ENCODE measurements at places on chromosomes 7 and 10.

DNA sequence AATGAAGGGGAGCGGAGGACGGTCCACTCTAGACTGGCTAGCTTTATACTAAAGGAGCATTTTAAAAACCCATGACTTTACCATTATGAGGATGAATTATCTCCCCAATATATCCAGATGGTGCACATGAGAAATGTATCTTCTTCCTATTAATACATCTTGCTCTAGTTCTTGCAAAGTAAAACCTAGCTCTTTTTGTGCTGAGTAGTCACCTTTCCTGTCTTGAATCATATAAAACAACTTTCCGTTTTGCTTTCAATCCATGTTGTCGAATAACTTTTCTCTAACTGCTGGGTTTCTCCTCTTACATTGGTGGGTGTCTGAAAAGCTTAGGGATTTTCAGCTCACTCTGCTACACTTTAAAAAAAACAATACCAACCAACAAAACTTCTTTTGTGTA is 96.3 kb upstream of the TAC1 start:
- no peak for DNase-seq

GRCh38 chr10:129552119-129552518 is 85.1 kb downstream of the MGMT start:
- no peak for DNase-seq

GRCh38 chr10:85333594-85333993 is 1005.2 kb downstream of the CCSER2 start:
- DNase-seq = no peak

GRCh38 chr7:94395141-94396036 is 694 bp downstream of the COL1A2 start:
- DNase-seq = no peak

GRCh38 chr10:27561334-27561733 is 57.2 kb downstream of the RAB18 start:
- no peak for DNase-seq

GRCh38 chr10:11320809-11321520 is 290.5 kb downstream of the USP6NL start:
- DNase-seq = no peak

- no peak for DNase-seq
These were observed 173.8 kb downstream of the TRIL start for GRCh38 chr7:28784171-28784902.

- no peak for DNase-seq
These were observed 133.1 kb downstream of the MAPK8 start for GRCh38 chr10:48439581-48440041.

DNA sequence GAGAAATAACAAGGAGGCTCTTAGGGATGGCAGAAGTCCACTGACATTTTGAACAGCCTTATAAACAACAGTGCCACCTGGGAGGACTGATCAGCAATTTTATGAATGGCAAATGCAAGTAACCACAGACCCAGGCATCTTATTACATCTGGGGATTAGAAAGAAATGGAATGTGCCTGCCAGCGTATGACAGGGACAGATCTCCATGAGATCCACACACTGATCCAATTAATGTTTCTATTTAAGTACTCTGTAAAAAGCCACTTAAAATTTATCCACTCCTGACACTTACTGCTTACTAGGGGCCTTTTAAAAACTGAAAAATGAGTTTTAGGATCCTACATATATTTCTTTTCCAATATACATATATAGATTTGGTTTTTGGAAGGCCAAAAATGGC is 28.6 kb downstream of the PARD3 start:
- DNase-seq = no peak

DNA sequence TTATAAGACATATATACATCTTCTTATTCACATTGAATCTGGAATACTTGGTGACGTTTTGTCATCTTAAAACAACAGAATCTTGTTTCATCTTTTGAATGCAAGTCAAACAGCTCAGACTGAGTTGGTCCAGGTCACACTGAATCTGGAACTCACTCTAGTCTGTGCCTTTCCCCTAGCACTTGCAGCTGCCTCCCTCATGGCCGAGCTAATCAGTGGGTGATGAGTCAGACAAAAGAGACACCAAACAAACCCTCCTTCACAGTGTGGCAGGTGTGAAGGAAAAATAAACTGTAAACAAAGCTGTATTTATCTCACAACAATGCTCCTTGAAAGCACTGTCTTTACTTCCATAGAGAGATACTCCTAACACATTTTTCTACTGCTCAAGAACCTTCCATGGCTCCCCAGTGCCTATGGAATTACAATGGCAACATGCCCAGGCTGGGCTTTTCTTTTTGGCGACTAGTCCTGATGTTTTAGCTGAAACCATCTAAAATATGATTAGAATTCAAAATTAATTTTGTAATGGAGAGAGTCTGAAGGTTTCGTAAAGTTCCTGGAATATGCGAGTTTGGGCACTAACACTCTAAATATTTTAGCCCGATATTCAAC is 140.0 kb downstream of the ZNF365 start:
- DNase-seq = no peak

GRCh38 chr10:48237259-48238250 is 36.9 kb downstream of the FRMPD2 start:
- no peak for DNase-seq

- peak; percentile 96 for DNase-seq
These were observed at the start of gene PURB for GRCh38 chr7:44885394-44886317. Gene PURB (minus strand): TSS chr7:44885530. CDS start chr7:44885348, 182 bp downstream.

- DNase-seq = peak; percentile 8
These were observed 240.2 kb upstream of the INHBA start for GRCh38 chr7:41943094-41943577.

DNA sequence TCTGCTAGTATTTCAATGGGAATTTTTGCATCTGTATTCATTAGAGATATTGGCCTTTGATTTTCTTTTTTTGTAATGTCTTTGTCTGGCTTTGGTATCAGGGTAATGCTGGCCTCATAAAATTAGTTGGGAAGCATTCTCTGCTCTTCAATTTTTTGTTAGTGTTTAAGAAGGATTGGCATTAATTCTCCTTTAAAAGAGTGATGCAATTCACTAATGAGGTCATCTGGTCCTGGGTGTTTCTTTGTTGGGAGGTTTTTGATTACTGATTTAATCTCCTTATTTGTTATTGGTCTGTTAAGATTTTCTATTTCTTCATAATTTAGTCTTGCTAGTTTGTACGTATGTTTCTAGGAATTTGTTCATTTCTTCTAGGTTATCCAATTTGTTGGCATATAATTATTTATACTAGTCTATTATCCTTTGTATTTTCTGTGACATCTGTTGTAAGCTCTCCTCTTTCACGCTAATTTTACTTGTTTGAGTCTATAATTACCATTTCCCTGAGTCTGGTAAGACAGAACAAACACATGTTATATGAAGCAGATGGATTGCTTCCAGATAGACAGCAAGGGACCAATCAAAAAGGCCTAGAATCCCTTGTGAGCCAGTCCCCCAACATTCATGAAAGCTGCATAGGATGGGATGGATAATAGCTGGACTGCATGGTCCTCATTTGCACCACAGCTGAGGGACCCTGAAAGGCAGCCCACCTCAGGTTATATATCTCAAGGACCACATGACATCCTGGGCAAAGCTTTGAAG is 54.4 kb downstream of the MTPAP start:
- no peak for DNase-seq

GRCh38 chr7:86950944-86951343 is 108.5 kb downstream of the ELAPOR2 start:
- DNase-seq = no peak

GRCh38 chr7:131409129-131409766 is 81.6 kb downstream of the MKLN1 start:
- no peak for DNase-seq

DNA sequence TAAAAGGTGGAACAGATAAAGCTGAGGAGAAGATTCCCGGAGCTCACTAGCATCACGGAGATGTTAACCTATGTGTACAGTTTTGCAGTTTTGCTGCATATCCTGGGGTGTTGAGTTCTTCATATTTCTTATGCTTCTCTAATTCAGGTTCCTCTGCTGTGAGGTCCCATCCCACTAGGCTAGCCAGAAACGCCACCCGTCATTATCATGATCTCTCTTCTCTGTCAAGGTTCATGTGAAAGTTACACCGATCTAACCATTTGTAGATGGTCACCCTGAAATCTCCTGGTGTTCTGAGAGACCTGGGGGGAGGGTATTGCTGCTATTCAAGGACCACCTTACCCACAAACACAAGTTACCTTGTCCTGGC is 136.3 kb downstream of the CCDC71L start:
- DNase-seq = no peak

GRCh38 chr10:108338146-108338545 is 1173.6 kb upstream of the SORCS1 start:
- no peak for DNase-seq

GRCh38 chr10:50388181-50388580 is 136.9 kb upstream of the ASAH2 start:
- DNase-seq = no peak

DNA sequence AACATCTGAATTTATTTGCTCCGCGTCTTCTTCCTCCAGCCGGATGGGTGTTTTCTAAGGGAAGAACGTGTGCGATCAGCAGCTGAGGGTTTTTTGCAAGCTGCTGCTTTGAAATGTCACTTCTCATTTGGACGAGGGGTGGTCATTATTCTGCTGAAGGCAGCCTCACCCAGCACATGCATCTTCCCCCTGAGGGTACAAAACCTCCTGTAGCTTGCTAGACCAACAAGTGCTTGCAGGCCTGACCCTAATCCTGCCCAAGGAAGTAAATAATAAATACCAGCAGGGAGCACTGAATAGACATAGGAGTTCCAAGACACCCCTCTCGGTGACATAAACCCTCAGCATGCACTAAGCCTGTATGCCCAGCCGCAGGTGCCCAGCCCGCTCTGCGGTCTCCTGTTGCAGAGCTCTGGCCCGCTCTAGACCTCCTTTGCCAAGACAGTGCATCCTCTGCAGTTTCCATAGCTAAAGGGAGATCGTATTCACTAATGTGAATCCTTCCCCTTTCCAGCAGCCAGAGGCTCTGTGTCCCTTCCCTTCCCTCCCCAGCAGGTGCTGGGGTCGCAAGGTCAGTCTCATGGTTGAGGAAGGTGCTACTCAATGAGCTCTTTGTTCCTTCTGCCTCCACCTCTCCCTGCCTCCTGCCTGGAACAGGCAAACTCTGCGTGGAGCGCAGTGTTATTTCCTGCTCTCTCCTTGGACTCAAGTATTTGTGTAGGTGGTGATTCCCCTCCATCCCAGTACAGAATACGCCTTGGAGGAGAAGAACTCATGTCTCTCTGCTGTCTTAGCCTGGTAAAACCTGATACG is 36.6 kb downstream of the SBDS start:
- no peak for DNase-seq

GRCh38 chr10:70756700-70757360 is 28.3 kb downstream of the TBATA start:
- no peak for DNase-seq

DNA sequence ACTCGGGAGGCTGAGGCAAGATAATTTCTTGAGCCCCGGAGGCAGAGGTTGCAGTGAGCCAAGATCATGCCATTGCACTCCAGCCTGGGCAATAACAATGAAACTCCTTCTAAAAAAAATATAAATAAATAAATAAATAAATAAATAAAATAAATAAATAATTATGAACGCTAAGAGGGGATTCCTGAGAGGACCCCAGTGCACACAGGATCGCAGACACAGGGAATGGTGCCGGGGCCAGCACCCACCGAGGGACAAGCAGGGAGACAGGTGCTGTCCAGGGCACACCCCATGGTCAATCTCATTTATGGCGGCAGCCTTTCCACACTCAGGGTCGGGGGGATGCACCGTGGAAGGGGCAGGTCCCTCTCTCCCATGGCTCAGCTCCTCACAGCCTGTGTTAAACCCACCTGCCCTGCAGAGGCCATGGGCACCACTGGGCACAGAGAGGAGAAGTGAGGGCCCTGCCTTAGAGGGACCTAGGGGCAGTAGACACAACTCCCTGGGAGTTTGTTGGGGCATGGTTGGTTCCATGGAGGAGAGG is 2.2 kb upstream of the RAMP3 start:
- no peak for DNase-seq

- DNase-seq = no peak
These were observed 109.9 kb upstream of the EFCAB10 start for GRCh38 chr7:105691082-105691679.

- DNase-seq = no peak
These were observed 277.3 kb downstream of the SDK1 start for GRCh38 chr7:3578399-3578798.

- no peak for DNase-seq
These were observed 29.2 kb downstream of the SLC13A1 start for GRCh38 chr7:123170333-123171246.

- no peak for DNase-seq
These were observed 259.7 kb upstream of the HABP2 start for GRCh38 chr10:113293167-113293566.

GRCh38 chr7:16579216-16579615 is 52.6 kb downstream of the LRRC72 start:
- DNase-seq = no peak

GRCh38 chr7:33706771-33707200 is 198.6 kb upstream of the BMPER start:
- no peak for DNase-seq

DNA sequence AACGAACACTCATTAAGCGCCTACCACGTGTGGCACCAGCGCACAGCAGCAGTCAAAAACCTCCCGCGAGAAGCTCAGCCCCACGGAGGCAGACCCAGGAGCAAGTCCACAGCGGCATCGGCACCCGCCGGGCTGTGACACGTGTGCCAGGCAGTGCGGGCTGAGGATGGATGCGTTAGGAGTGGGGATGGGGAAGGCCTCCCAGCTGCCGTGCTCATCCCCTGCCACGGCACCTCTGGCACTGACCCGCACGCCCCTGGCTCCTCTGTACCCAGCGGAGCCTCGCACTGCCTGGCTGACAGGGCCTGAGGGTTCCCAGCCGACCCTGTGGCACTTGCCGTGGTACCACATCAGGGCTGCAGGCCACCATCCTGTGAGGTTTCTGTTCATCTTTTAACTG is 16.8 kb downstream of the CFAP46 start:
- no peak for DNase-seq

DNA sequence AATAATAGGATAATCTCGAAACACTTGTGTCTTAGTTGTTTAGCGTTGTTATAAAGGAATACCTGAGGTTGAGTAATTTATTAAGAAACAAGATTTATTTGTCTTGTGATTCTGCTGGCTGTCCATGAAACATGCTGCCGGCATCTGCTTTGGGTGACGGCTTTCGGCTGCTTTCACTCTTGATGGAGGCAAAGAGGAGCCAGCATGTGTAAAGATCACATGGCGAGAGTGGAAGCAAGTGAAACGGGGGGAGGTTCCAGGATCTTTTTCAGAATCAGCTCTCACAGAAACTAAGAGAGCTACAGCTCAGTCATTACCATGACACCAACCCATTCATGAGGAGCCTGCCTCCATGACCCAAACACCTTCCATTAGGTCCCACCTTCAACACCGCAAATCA is 402.8 kb downstream of the CDC14C start:
- DNase-seq = no peak

- no peak for DNase-seq
These were observed 49.1 kb downstream of the SRPK2 start for GRCh38 chr7:105339404-105340323.

- no peak for DNase-seq
These were observed 22.5 kb upstream of the SPOCK2 start for GRCh38 chr10:72110673-72111401.

- DNase-seq = no peak
These were observed 71.3 kb upstream of the DGKB start for GRCh38 chr7:14973712-14974428.

Measured in stimulated activated CD8-positive, alpha-beta memory T cell treated with anti-CD3 and anti-CD28 coated beads, Interleukin-15, amount 100 ng/mL, for 4 hours (primary cell).